ENCODE measurements at places on chromosomes 7 and 10. TPM values are rescaled to one million over a fixed set of nuclear protein-coding genes. Genes with fewer than 3 reads are reported as not detected.

The FAM180A gene
- not detected for total RNA-seq

- DNase-seq, result no peak
These were observed 10.9 kb downstream of the ANLN start for GRCh38 chr7:36400606-36401005.

- DNase-seq, result no peak
These were observed 118.7 kb downstream of the RALA start for GRCh38 chr7:39741942-39742623.

The AHCYL2 gene
- 55.2 TPM for total RNA-seq

The LRRN3 gene
- not detected for total RNA-seq

Measured in upper lobe of left lung (tissue), 6 donors.